ENCODE measurements at places on chromosomes 7 and 10. TPM values are rescaled to one million over a fixed set of nuclear protein-coding genes. Genes with fewer than 3 reads are reported as not detected.

HTRA1 gene
- total RNA-seq, result 192 TPM

JCAD gene
- 79.7 TPM for total RNA-seq

- no peak for DNase-seq
Measured at GRCh38 chr10:60818134-60818770, 40.0 kb downstream of the CDK1 start.

DNA sequence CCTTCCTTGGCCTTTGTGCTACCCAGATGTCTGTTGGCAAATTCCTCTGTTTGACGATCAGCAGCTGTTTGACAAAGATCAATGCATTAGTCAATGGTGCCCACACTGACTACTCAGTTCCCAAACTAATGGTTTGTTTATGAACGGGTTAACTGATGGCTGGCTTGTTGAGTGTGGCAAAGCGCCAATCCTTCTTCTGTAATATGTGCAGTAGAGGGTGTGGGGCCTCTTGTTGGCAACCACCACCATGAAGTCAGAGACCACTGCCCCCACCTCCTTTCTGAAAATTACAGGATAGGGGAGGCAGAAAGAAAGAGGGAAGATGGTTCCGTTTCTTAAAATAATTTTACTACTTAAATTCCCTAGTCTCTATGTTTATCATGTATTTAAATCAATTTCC is 2.6 kb upstream of the PLCE1 start:
- no peak for DNase-seq

MUC12 gene
- total RNA-seq, result not detected

ECHDC3 gene
- 3.7 TPM for total RNA-seq

DNA sequence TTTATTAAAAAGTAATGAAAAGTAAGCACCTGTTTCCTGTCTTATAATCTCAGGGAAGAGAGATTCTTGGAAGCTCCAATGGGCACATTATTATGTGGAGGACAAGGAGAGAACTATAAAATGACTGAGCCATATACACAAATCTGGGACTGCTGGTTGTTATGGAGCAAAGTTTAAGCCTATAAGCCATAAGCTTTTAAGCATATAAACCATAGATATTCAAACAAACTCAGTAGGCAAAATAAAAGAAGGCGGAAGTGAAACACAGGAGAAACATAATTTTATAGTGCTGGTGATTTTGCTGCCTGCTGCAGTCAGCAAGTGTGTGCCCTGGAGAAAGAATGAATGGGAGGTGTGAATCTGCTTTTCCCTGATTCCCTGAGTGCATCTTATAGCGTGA is 274.4 kb downstream of the KIF20B start:
- no peak for DNase-seq

DNA sequence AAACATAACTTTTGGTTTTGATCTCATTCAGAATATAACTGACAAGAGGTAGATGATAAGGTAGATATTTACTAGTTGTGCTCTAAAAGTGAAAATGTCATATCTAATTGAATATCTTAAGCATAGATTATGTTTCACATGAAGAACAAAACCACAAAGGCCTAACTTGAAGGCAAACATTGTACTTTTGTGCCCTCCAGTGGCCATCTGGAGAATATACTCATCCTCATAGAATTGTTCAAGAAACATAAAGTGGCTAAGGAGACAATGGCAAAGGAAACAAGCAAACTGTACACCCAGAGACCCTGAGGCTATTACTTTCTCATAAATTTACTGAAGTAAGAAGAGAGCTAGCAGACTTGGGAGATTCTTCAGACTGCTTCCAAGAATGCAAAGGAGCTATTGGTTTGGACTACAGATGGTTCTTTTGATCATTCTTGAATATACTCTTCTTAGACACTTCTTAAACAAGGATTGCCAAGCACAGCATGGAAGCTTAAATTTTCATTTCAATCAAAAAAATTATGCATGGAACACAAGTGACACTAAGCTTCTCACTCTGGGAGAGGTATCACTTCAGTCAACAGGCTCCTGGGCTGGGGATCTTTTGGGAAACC is 98.2 kb upstream of the DKK1 start:
- peak; percentile 79 for DNase-seq

DNA sequence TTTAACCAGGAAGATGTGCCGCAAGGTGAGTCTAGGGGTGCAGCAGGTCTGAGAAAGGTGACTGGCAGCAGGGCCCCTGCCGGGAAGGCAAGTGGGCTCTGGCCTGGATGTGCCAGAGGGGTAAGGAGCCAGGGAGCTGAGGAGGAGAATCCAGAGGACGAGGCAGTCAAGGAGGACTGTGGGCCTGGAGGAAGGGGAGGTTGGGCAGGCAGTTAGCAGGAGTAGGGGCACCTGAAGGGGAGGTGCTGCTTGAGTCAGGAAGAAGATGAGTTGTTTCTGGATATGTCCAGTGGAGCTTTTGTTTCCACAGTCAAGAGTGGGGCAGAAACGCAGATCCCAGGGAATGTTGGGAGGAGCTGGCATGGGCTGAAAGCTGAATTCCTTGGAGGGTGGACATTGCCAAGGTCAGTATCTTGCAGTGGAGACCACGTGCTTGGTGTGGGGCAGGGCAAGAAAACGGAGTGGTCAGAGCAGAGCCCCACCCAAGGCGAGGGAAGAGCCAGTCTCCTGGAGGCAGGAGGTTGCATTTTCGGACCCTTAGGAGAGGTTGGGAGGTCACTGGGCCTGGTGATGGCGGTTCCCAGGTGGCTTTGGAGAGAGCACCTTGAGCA is 34.0 kb downstream of the MINDY4 start:
- DNase-seq, result no peak

DNA sequence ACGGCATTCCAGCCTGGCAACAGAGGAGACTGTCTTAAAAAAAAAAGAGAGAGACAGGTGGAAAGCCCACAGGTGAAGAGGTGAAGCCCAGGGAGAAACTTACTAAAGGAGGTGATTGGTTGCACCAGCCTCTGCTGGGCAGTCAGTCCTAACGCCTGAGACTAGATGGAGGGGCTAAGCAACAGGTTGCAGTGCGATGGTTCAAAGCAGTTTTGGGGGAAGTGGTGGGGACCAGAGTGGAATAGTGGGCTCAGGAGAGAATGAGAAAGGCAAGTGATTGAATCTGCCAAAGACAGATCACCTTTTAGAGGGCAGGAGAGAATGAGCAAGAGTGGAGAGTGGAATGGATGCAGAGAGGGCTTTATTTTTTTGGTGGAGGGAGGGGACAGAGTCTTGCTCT is 100.0 kb upstream of the KCTD7 start:
- DNase-seq, result no peak

DNA sequence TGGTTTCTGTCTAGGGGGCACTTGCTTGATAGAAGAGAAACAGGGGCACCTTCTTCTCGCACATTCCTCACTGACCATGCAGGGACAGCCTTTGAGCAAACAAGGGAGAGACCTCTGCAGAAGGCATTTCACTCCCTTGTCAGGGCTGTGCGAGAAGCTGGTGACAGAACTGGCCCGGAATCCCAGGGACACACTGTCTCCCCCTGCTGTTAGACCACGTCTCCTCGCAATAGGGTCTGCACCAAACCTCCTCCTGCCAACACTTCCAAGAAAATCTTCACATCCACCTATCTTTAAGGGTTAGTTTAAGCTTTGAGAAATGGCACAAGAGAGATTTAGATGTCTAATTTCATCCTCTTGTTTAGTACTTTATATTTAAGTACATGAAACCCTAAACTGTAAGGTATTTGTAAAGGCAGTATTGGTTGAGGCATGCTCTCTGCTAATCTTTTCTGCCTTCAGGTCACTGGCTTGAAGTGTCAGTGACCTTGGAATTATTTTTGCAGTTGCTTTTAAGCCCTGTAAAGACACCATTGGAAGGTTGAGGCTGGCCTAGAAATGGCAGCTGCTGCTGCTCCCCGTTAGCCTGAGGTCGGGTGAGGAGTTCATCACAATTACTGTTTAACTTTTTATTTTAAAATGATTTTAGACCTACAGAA is 37.0 kb downstream of the RBM20 start:
- peak; percentile 33 for DNase-seq

HOXA1 gene
- 1.5 TPM for total RNA-seq

DNA sequence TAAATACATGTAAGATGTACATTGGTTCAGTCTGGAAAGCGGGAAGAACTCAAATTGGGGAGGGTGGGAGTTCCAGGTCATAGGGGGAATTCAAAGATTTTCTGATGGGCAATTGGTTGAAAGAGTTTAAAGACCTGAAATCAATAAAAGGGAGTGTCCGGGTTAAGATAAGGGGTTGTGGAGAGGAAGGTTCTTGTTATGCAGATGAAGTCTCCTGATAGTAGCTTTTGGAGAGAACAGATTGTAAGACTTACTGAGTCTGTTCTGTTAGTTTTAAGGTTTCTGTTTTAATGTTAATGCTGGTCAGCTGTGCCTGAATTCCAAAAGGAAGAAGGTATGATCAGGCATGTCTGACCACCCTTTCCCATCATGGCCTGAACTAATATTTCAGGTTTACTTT is 48.8 kb downstream of the SDHAF3 start:
- DNase-seq, result no peak

EPC1 gene
- 28.5 TPM for total RNA-seq

- DNase-seq, result no peak
Measured at GRCh38 chr7:103967401-103967800, 22.1 kb downstream of the RELN start.

- peak; percentile 81 for DNase-seq
Measured at GRCh38 chr7:127708788-127709187, 56.8 kb downstream of the SND1 start.

DNA sequence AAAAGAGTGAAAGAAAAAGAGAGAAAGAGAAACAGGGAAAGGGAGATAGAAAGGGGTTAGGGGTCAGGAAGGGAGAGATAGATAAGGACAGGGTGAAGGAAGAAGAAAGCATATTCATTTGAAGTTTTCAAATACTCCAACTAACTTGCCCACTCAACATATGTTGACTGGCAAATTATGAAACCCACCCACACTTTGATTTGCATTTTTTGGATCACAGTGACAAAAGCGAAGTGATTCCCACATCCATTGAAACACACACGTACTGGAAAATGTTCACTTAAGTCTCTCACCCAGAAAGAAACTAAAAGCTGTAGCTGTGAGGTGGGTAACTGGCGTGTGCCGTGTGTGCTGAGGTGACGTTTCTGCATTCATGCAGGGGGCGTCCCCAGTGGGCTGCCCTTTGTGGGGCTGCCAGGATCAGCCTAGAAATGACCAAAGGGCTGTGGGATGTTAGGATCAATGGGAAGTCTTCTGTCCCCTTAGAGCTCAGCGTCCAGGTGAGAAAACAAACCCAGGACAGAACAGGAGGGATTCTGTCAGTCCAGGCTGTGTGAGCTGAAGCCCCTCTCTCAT is 134.9 kb upstream of the ADARB2 start:
- DNase-seq, result no peak

DNA sequence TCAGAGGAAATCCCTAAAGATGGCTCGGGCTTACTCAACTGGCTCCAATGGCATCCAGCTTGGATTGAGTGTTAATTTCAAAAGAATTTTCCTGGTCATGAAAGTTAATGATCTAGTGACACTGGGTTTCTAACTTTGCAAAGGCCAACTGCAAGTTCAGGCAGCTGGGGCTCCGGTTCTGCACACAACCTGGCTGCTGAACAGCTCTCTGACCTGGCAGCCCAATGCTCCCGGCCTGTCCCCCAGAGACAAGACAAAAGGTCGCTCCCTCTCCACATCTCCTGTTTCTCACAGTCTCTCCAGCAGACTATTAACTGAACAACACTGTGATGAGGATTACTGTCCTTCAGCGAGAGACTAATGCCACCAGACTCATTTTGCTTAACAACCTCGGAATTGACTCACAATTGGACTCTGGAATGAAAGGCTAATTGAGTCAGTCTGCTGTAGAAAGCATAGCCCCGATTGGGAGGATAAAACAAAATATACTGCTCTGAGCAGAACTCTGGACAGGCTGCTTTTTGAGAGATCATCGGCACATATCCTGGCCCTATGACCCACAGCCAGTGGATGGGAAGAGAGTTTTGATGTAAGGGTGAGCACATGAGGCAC is 174.5 kb downstream of the GFRA1 start:
- no peak for DNase-seq

DNA sequence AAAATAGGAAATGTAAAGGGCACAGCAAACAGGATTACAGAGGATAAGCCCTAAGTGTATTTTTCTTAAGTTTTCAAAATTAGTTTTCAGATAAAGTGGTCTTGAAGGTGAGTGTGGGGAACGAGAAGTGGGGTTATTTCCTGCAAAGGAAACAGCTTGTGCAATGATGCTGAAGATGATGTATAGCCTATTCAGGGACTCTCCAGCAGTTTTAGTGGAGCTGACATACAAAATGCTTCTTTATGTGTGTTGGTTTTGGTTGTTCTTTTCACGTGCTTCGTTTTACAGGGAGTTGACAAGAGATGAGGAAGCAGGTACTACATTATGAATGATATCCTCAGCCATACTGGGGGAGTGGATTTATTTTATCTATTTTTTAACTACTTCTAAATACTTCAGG is 20.5 kb downstream of the CASD1 start:
- peak; percentile 16 for DNase-seq

- peak; percentile 34 for DNase-seq
Measured at GRCh38 chr7:55571511-55572377, 558 bp downstream of the VOPP1 start.

CLIP2 gene
- 38.0 TPM for total RNA-seq

HECW1 gene
- total RNA-seq, result not detected

- no peak for DNase-seq
Measured at GRCh38 chr10:24180891-24181290, 28.0 kb upstream of the KIAA1217 start.

- DNase-seq, result no peak
Measured at GRCh38 chr10:33132626-33133025, 174.6 kb upstream of the ITGB1 start.

DNA sequence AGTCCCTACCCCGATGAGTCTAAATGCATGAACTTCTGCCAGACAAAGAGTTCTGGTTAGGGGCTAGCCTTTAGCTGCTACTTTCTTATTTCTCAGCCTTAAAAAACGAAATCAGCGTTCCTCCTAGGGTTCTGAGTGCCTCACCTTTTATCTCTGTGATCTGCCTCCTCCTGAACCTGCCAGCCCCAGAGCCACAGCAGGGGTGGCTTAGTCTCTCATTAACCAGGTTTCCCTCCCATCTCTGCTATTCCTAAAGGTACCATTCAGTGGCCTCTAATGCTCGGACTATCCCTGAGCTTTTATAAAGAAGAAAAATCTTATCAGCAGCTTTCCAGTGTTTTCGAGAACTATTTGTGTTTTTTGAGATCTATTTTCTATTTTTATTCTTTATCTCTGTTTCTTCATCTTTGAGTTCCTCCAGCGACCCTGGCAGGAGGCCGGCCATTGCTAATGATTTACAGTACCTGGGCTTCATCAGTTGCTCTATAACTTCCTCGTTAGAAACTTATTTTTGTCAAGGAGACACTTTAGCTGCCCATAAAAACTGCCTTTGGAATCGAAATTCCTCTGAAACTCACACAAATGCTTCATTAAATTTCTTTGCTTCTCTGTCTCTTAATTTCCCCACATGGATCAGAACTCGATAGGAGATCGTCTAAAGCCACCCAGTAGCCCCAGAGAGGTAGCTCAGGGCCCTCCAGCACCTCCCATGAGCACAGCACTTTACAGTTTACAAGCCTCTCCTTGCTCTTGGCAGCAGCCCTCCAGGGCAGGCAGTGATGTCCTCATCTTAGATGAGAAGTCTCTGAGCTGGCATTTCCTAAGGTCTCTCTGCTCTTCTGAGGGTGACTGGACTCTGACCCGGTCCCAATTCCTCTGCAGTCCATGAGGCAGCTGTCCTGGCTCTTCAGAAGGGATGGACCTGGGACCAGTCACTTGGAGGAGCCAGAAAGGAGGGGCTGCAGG is 149.1 kb downstream of the EBF3 start:
- no peak for DNase-seq

- DNase-seq, result peak; percentile 46
Measured at GRCh38 chr7:11449316-11449715, 382.7 kb downstream of the THSD7A start.

- no peak for DNase-seq
Measured at GRCh38 chr7:650339-651031, 76.0 kb upstream of the DNAAF5 start.

GRCh38 chr7:16649196-16649595 is 3.2 kb downstream of the BZW2 start:
- peak; percentile 81 for DNase-seq
